ENCODE measurements at places on chromosomes 3 and 15. TPM values are rescaled to one million over a fixed set of nuclear protein-coding genes. Genes with fewer than 3 reads are reported as not detected.

GRCh38 chr15:80749589-80749988, 29.6 kb upstream of the CEMIP start:
- no peak for DNase-seq

GRCh38 chr3:167507954-167508353, 34.1 kb upstream of the SERPINI2 start:
- DNase-seq: no peak

GRCh38 chr3:136277115-136277514, 27.0 kb downstream of the PCCB start:
- DNase-seq: no peak

- no peak for DNase-seq
Observed at GRCh38 chr3:137148406-137148805, 190.6 kb downstream of the IL20RB start.

The PTX3 gene
- total RNA-seq: 1.2 TPM
